ENCODE measurements at places on chromosomes 11 and 22.
A peak's percentile ranks its signal among the peaks of the same experiment; 100 is the strongest.

DNA sequence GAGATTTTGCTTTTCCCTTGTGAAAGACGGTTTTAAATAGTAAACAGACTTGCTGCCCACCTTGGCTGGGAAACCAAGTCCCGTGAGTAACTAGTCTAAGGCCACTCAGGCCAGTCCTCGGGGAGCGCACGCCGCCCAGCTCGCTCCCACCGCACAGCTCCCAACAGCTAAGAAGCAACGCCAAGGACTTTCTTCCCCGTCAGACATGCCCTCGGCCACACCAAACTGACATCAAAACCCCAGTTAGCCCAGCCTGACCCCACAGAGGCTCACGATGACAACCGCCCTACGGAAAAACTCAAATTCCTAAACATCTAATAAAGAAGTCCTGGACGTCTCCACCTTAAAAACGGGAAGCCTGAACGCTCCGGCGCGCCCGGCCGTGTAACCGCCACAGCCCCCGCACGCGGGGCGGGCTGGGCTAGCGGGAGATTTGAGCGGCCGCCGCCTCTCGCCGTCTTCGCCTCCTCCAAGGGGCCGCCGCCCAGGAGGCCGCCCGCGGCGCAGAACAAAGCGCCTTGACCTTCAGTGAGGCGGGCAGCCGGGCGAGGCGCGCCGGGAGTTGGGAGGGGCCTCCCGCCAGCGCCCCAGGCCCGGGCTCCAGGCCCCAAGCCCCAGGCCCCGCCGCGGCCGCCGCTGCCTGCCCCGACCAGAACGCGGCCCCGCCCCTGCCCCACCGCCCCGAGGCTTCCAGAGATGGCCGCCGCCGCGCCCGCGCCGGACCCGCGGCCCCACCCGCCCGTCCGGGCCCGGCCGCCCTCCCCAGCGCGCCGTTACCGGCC, 486 bp downstream of the NAP1L4 start:
- peak; percentile 45 for DNase-seq

DNA sequence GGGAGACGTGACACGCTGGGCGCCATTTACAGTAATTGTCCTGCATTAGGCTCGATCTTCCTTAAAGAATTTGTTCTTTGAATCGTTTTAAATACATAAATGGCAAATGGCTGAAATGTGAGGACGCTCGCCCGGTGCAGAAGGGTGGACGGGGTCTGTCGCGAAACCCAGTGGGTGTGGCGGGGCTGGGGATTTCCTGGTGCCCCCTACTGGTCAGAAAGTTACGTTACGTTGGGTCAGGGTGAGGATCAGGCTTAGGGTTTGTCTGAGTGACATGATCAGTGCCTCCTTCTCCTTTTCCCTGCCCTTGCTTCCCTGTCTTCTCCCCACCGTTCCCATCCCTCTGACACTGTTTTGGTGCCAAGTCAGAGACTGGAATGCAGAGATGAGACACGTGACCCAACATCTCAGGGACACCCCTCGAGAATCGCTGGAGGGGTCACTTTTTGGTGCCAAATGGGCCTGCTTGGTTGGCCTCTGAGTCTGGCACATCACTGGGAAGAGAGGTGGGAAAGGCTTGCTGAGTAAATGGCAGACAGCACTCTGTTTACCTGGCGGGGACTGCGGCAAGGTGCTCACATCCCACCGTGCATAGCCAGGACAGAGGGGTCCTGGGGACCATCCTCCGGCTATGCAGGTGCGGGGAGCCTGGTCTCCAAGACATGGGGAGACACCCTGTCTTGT, 1107.6 kb downstream of the BRD1 start:
- no peak for DNase-seq

GRCh38 chr11:120400564-120401364, 64.6 kb downstream of the ARHGEF12 start:
- DNase-seq: peak; percentile 70

GRCh38 chr22:42648368-42649245, 585 bp downstream of the CYB5R3 start:
- DNase-seq: peak; percentile 5

DNA sequence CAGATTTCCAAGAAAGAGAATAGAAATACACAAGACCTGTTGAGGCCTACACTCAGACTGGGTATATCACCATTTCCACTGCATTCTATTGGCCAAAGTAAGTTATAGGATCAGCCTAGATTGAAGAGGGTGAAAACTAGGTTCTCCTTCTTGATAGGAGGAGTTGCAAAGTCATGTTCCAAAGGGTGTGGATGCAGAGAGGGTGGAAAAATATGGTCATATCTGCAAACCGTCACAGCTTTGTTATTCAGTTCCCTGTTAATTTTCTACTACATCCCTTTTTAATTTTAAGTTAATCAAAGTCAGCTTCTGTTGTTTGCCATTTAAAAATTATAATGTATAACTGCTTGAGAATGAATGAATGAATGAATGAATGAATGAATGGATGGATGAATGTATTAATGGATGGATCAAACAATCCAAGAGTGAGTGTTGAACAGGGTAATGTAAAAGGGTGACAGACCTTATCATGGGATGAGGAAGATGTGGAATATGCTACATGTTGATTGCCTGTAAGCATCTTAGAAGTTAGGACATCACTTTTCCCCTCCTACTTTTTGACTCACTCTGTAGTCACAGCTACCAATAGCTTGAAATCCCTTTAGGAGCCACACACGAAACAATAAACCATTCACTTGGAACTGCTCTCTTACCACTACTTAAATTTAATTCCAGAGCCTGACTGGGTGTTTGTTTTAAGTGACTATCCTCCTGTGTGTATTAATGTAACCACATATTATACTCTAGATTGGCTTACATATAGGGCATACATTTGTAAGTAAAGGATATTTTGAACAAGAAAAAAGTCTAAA, 121.5 kb downstream of the CCDC34 start:
- no peak for DNase-seq

- no peak for DNase-seq
Measured at GRCh38 chr11:20536784-20537183, 62.6 kb upstream of the SLC6A5 start.

DNA sequence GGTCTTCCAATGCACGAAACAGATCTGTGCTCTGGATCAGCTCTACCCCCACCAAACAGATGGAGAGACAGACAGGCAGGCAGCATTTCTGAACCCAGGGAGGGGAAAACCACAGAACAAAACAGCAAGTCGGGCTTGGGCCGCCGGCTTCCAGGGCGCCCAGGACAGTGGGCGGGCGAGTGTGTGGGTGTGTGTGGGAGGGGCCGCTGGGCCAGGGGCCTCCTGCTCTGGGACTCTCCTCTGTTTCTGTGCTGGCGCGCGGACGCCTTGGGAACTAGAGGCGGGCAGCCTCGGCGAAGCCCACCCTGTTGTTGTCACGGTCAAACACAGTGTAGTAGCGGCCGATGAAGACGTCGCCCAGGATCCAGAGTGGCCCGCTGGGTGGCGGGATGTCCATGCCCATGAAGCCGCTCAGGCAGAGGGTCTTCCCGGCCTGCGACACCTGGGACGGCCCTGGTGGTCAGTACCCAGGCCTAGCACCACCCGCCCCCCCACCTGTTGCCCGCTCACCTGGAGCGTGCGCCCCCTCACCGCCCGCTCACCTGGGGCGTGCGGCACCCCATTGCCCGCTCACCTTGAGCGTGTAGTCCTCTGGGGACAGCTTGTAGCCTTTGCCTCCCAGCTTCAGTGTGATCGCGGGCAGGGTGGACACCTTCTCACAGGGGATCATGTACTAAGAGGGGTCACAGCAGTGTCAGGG, 3.0 kb upstream of the IFITM10 start:
- no peak for DNase-seq

DNA sequence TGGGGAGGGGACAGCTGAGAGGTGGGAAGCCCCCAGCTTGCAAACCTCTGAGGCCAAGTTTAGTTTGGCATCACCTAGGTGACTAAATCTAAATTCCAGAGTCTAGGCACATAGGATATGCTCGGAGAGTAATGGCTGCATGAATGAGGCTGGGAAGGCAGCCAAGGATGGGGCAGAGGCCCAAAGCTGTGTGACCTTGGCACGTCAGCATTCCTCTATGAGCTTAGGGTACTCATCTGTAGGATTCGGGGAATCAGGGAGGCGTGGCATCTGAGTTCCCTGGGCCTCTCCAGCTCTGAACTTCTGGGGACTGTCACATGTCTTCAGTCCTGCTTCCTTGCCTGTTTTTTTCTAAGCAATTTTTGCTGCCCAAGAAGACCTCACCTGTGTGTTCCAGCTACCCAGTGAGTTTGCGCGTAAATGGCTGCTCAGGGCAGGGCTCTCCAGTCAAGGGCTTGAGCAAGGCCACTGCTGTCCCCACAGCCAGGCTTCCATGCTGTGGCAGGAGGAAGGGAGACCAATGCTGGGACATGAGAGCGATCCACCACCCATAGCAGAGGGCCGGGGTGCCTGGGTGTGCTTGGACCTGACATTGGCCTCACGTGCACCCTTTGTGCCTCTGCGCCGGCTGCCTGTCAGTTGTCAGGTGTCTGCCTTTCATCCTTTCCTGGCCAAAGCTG, 13.9 kb downstream of the DAGLA start:
- DNase-seq: no peak

DNA sequence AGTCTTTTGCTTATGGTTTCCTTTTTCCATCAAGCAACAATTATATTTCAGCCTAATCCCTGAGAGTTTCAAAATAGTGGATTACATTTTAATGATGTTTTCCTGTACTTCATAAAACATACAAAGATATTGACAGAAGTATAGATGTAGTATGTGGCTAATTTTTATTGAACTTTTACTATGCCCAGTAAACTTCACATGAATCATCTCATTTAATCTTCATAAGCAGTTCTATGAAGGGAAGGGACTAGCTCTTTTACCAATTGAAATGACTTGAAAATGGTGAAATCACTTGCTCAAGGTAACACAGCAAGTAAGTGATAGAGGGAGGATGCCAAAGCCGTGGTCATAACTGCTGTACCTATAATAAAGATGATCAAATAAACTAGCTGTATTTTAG, 27.5 kb downstream of the RTN3 start:
- no peak for DNase-seq

DNA sequence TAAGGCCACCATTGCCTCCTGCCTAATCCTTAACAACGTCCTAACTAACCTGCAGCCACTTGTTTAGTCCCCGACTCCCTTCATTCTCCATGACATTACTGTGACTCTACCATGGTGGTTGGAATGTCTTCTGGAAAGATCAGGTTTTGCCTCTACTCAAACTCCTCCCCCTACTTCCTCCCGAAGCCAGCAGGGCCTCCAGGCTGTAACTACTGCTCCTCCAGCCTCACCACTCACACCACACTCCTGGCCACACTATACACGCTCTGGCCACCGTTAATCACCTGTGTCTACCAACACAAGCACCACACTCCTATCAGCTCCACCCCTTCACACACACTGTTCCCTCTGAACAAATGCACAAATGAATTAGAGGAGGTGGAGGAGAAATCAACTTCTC, 69.2 kb downstream of the PACSIN2 start:
- peak; percentile 21 for DNase-seq

DNA sequence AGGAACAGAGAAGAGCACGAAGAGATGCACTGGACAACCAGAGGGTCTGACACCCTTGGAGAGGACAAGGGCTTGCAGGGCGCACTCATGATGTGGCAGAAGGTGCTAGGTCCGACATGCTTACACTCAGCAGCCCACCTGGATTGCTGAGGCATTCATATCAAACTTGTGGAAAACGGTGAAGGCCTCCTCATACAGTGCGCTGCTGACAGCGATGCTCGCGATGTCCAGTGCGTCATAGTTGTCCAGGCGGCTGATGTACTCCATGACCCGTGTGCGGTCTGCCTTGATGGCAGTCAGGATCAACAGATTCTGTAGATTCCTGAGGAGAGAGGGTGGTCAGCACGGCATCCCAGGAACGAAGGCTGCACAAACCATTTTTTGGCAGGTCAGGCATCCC, 31.7 kb upstream of the SLC25A1 start:
- no peak for DNase-seq

- no peak for DNase-seq
Measured at GRCh38 chr11:65917077-65917433, 1.8 kb downstream of the C11orf68 start.

- no peak for DNase-seq
Measured at GRCh38 chr11:46673713-46674462, 26.5 kb downstream of the ARHGAP1 start.

DNA sequence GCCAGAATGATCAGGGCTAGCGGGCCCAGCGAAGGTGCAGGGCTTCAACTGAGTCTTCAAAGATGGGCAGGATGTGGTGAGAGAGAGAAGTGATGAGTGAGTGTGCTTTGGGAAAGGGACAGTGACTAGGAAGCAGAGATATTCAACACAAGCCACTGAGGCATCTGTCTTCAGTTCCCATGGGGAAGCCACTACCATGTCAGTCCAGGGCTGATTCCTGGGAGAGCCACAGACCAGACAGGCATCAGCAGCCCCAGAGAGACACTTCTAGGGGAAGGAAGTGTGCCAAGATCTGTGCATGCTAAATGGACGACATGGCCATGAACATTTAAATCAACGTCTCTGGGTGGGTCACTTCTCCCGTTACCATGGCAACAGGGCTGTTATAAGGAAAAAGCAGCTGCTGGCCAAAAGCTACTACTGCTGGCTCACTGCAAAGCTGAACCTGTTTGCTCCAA, 28.5 kb downstream of the P4HA3 start:
- no peak for DNase-seq

DNA sequence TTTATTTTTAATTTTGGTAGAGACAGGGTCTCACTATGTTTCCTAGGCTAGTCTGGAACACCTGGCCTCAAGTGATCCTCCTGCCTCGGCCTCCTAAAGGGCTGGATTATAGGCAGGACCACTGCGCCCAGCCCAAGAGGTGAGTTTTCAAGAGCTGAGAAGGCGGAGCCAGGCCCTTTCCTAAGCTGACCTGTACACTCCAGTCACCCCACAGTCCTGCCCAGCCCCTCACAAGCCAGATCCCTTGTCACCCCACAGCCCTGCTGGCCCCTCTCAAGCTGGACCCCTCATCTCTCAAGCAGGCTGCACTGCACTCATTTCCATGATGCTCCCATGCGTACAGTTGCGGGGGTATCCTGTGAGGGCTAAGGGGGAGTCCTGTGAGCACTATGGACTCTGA, 2.9 kb downstream of the DENND6B start:
- no peak for DNase-seq

DNA sequence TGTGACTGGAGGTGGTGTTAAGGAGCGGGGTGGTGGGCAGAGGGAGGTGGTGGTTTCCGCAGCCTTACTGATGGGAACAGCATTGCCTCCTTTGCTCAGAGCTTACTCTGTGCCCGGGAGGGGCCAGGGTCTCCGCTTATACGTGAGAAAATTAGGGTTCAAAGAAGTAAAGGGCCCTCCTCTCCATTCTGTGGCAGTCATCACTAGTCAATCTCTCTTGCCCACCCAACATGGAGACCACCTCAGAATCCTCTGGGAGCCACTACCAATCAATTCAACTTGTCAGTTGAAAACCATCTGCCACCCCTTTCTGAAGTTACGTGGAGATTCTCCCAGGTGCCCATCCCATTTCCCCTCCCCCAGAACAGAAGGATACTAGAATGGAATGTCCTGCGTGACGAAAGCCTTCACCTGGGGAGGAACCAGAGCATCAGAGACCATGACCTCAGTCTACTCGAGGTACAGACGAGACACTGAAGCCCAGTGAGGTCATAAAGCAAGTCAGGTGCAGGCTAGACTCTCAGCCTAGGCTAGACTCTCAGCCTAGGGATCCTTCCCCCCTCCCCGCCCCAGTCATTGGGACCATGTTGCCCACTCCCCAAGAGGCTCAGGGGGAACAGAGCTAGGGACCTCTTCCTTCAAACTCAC, 2.0 kb downstream of the SELENOM start:
- DNase-seq: no peak

- DNase-seq: no peak
Measured at GRCh38 chr11:130588471-130588870, 140.0 kb downstream of the ADAMTS15 start.

- DNase-seq: no peak
Measured at GRCh38 chr11:61699737-61700160, 19.6 kb downstream of the DAGLA start.
